ENCODE measurements at places on chromosomes 13 and 19.

- DNase-seq, result no peak
These were observed 520 bp downstream of the ZNF600 start for GRCh38 chr19:52786078-52786463.

DNA sequence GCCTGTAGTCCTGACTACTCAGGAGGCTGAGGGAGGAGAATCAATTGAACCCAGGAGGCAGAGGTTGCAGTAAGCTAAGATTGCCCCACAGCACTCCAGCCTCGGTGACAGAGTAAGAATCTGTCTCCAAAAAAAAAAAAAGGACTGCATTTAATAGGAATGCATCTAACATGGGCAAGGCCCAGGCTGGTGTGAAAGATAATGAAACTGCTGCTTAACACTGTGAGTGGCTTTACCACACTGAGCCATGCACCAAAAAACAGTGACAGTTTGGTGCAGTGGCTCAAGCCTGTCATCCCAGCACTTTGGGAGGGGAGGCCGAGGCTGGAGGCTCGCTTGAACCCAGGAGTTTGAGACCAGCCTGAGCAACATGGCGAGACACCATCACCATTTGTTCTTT lies 8.6 kb downstream of the GTF2F1 start:
- DNase-seq, result no peak

DNA sequence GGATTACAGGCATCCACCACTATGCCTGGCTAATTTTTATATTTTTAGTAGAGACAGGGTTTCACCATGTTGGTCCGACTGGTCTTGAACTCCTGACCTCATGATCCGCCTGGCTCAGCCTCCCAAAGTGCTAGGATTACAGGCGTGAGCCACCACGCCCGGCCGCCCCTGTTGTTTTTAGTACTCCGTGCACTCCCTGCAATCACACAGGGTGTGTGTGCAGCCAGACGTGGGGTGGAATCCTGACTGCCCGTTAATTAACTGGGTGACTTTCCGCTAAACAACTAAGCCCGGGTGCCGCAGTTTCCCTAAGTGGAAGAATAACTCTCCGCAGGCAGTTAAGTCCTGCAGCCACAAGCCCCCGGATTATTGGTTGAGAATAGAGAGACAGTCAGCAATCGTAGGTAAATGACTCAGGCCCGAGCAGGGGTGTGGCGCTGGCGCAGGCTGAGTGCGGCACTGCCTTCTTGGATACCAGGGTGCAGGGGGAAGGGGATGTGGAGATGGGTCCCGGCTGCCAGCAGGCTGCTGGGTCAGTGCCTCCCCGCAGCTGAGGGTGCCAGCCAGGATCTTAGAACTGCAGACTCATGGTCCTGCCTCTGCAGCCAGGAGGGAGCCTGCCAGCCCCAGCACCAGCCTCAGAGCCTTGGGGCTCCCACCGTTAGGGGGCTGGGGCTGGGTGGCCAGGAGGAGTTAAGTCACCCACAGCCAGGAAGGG lies 6.1 kb upstream of the FXYD3 start:
- DNase-seq, result no peak

GRCh38 chr19:30036154-30037129 lies 94.4 kb downstream of the URI1 start:
- no peak for DNase-seq

DNA sequence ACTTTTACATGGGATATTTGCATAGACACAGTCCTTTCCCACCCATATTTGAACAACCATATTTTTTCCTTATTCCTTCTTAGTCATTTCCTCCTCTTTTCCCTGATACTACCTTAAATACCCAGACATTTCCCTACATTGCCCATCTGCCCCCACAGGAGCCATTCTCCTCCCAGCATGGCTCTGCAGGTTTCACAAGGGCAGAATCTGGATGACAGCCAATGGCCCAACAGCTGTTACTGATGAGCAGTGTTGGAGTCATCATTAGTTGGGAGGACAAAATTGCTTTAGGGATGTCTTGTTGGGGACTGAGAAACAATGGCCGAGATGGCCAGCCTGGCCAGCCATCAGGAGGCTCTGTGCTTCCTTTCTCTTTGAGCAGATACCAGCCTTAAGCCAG lies 209.5 kb downstream of the KLF5 start:
- DNase-seq, result no peak

- no peak for DNase-seq
These were observed 3.0 kb downstream of the TTYH1 start for GRCh38 chr19:54418030-54418929.

DNA sequence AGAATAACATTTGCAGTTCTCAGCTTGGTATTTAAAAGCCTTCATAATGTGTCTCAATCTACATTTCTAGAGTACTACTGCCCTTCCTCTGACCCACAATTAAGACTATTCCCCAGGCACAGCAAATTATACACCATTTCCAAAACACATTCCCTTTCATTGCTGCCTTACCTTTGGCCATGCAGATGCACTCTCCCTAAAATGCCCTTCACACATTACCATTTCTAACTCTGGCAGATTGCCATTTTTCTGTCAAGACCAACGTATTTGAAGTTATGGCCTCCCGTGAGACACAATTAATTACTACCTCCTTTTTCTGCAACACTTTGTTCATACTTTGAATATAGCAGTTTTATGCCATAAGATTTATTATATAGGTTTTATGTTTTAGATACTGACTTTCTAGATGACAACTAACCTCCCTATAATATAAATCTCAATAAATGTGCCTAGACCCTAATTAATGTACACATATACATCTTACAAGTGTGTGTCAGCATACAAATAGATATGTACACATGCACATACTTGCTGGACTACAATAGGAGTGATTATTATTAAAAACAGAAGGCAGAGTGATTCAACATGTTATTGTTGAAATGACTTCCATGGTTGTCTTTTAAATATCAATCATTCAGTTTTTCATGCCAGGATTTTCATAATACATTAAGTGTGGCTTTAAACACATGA lies 2902.5 kb downstream of the PCDH9 start:
- DNase-seq, result no peak

DNA sequence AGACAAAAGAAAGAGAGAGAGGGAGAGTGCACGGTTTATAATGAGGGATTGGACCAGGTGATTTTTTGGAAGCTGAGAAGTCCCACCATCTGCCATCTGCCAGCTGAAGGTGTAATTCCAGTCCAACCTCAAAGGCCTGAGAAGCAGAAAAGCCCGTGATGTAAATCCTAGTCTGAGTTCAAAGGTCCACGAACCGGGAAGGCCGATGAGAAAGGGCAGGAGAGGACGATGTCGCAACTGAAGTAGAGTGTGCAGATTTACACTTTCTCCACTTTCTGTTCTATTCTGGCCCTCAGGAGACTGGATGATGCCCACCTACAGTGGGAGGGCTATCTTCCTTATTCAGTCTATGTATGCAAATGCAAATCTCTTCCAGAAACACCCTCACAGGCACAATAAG lies 500.0 kb downstream of the DIAPH3 start:
- DNase-seq, result no peak

GRCh38 chr13:21670006-21670882 lies 629 bp upstream of the FGF9 start:
- peak; percentile 67 for DNase-seq

- DNase-seq, result no peak
These were observed 74.9 kb upstream of the SPATA13 start for GRCh38 chr13:24085662-24086061.

DNA sequence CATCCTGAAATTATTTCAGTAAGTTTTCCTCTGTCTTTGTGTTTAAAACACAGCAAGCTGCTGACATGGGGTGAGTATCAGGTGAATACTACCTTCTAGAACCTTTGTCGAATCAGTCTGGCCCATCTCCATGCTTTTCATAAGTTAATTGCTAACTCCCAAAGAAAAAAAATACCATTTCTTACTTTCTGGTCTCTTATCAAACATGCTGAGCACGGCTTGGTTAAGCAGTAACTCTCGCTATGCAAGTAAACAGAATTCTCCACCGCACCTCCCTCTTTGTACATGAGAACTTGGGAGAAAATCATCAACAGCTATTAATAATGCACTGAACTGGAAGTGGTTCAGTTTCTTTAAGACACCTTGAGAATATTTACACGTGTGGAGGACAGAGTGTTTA lies 88.6 kb downstream of the FGF9 start:
- no peak for DNase-seq

- no peak for DNase-seq
These were observed 14.1 kb upstream of the FRY start for GRCh38 chr13:32017474-32017873.

DNA sequence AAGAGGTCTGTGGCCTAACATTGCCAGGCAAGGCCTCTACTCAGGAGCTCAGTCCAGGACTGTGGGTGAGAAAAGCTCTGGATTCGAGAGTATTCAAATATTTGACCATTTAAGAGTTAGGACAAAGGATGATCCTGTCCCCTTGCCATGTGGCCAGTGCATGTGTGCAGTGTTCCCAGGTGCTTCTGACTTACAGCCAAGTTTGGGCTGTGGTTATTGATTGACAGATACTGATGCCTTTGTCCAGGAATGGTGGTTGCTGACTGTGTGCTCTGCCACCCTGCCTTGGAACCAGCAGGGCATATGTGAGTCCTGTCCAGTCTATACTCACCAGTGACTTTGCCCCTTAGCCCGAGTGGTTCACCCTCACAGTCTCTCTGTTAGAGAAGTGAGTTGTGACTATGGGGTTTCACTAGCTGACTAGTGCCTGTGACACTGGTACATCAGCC lies 51.9 kb downstream of the GARRE1 start:
- DNase-seq, result no peak

GRCh38 chr19:19405971-19406877 lies 749 bp downstream of the GATAD2A start:
- peak; percentile 31 for DNase-seq

DNA sequence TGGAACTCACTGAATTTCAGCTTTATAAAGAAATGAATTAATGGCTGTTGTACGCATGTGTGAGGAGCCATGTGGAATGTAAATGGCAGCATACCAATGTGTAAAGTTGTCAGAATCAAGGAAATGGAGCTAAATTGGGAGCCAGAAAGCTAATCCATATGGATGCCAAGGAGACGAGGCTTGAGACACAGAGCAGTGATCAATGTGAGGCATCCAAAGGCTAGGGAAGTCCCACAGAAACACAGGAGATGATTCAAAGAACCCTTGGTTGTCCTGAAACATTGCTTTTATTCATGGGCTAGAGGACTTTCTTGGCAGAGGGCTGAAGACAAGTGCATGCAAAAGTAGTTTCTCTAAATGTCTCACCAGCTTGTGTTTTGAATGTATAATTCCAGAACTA lies 556.5 kb upstream of the GPC6 start:
- DNase-seq, result no peak

DNA sequence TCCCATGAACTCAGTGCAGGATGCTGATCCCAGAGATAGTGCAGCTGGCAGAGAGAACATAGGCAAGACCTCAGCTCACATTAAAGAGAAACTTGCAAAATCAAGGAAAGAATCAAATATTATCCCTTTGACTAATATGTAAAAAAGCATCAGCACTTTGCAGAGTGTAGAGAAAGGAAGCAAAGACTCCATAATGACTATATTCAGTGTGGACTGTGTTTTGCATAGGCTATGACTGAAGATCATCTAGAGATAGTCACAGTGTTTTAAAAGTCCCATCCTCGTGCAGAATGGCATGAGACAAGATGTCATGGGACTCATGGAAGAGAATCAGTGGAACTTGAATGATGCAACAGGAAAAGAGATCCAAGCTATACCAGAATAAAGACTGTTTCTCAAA lies 84.0 kb downstream of the RAP2A start:
- no peak for DNase-seq

- no peak for DNase-seq
These were observed 160.4 kb upstream of the GPC6 start for GRCh38 chr13:93066187-93066586.

- no peak for DNase-seq
These were observed 14.6 kb downstream of the PLD3 start for GRCh38 chr19:40363069-40363468.

DNA sequence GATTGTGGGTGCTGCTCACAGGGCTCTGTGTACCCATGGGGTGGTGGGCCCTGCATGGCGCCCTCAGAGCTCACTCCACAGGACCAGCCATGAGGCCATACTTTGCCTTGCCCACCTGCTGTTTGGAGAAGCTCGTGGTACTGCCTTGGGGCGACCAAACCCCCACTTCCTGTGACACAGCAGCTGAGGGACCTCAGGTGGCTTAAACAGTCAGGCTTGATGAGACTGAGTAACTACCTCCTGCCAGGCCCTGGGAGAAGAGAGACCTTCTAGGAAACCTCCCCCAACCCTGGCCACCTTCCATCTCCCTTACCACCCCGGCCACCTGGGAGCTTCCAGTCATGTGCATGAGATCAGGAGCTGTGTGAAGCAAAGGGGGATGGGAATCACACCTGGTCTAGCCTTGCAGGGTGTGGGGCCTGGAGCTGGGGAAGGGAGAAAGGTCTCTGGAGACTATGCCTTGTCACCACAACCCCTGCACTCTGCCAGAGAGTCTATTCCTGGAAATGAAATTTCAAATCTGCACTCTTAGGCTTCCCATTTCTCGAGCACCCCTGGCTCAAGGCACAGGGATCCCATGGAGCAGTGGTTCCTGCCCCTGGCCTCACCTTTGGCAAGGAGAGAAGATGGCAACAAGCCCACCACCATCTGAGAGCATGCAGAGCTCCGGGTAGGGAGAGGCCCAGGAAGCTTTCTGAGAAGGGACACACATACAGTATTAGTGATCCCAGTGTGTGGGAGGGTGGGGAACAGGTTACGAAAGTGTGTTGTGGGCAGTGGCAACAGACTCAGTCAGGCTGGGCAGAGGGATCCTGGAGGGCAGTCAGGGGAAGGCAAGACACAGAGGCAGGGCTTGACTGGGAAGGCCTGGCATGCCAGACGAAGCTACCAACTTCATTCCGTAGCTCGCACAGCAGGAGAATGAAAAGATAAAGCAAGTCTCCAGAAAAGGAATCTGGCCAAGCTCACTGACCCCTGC lies 125.0 kb downstream of the URI1 start:
- no peak for DNase-seq

DNA sequence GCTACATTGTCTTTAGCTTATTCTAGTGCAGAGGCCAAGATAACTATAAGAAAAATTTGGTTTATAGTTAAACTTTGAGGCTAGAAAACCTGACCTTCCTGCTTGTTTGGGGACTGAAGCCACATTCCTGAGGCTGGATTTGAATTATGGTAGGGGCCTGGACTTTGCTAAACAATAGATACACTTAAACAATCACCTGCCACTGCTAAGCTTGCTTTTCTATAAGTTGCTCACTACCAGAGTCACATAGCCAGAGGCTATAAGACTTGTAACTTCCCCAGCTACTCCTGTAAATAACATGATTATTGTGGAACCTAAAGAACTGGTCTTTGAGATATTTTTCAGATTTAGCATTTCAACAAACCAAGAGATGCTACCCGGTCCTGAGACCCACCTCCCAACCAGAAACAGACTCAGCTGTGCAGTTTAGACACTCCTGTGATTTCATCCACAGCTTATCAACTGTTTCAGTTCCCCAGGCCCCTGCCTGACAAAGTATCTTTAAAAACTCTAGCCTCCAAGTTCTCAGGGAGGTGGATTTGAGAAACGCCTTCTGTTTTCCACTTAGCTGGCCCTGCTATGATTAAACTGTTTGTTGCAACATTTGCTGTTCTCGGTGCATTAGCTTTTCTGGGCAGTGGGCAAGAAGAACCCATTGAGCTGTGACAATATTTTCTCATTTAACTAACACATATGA lies 77.7 kb downstream of the MIPEP start:
- DNase-seq, result no peak

GRCh38 chr13:30510091-30510490 lies 44.4 kb upstream of the HMGB1 start:
- no peak for DNase-seq
